ENCODE measurements at places on chromosomes 7 and 10.
A peak's percentile ranks its signal among the peaks of the same experiment; 100 is the strongest.

DNA sequence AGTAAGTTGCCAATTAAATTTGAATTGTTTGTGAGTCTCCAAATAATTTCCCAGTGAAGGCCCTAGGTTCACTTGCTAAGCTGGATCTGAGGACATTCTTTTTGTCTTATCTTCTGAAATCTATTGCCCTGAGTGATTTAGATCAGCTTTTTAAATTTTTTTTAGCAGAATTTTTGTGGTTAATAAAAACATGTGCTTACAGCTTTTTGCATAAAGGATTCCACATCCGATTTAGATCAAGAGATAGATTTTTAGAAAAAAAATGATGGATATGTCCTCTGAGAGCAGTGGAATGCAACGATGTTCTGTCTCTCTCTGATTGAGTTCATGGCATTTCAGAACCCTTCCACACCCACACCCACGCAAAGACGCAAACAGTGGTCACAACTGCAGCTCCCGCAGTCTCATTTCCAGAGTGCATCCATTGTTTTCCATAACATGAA is 358.8 kb downstream of the SUGCT start:
- DNase-seq: peak; percentile 26

GRCh38 chr7:76123316-76123715 is 75.4 kb downstream of the MDH2 start:
- no peak for DNase-seq

- DNase-seq: no peak
Measured at GRCh38 chr10:94546901-94547185, 1.3 kb downstream of the HELLS start.

DNA sequence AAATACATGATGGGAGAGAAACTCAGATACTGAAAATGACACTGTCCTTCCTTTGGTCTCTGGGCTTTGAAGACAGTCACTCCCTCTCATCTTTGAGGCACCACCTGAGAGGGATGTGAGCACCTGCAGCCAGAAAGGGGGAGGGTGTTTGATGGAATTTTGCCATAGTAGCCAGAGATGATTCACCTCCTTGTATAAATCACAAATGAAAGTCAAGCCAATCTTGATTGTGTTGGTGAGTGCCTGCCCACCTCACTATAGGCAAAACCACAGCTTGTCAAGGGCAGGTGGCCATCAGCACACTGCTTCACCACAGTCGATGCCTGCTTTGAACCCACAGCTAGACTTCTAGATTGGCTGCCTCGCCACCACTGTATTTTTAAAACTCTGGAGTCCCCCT is 48.2 kb downstream of the PON1 start:
- DNase-seq: no peak

GRCh38 chr10:8554574-8554973 is 500.1 kb downstream of the GATA3 start:
- DNase-seq: no peak

DNA sequence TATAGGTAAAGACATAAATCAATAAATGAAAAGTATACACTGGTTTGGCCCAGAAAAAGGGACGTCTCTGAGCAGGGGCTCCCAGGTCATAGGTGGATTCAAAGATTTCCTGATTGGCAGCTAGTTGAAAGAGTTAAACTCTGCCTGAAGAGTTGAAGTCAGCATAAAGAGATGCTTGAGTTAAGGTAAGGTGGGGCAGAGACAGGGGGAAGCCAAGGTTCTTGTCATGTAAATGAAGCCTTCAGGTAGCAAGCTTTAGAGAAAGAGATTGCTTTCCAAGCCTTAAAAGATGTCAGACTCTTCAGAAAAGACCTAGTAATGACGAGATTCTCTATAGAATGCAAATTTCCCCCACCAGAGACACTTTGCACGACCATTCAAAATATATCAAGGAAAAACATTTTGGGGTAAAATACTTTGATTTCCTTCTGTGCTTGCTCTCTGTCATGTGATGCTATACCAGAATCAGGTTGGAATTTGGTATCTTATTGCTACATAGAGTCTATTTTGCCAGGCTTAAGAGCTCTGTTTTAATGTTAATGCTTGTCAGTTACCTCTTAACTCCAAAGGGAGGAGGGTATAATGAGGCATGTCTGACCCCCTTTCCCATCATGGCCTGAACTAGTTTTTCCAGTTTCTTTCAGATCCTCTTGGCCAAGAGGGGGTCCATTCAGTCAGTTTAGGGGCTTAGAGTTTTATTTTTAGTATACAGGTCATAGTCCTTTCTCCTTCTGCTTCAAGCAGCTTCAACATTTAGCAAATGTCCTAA is 429.6 kb downstream of the ADRA2A start:
- DNase-seq: no peak

DNA sequence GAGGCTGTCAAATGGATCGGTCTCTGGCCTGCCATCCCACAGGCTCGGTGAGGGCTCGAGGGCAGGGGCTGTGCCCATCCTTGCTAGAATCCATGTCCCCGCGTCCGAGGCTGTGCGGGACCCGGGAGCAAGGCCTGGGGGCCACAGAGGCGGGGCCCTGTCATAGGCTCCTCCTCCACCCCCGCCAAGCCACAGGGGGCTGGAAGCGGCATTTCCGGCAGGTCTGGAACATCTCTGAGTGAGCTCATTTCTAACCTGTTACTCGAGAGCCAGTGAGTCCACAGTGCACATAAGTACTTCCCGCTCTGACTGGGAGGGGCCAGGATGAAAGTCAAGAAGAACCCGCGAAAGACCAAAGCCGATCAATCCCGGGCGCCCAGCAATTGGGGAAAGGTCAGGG is 57.6 kb downstream of the NKX6-2 start:
- DNase-seq: no peak

GRCh38 chr10:72540193-72540807 is 85.6 kb downstream of the MICU1 start:
- no peak for DNase-seq

GRCh38 chr10:33243703-33244102 is 90.8 kb downstream of the NRP1 start:
- DNase-seq: no peak

GRCh38 chr7:1811850-1812508 is 141.9 kb downstream of the ELFN1 start:
- DNase-seq: no peak

DNA sequence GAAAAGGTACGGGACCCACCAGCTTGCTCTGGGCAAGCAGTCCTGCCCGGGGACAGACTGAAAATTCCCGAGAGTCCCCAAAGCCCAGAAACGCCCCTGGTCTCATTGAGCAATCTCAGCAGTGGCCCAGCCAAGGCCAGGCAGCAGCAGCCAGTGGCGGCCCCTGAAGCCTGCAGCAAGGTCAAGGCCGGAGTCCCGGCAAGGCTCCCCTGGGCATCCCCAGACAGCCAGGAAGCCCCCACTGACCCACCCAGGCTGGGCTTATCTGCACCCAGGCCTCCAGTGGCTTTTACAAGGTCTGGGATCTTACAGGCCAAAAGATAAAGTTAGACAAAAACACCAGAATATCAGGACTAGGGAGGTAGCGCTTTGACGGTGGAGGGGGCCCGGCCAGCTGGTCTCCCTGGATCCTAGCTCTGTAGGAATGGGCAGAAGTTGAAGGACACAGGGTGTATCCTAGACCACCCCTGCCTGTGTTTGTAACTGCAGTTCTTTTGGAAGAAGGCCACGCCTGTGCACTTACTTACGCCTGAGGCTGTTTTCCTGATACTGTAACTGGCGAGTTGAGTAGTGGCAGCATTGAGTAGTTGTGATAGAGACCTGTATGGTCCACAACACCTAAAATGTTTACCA is 130.5 kb upstream of the NPS start:
- DNase-seq: no peak

- no peak for DNase-seq
Measured at GRCh38 chr7:41925946-41926345, 223.1 kb upstream of the INHBA start.
